ENCODE measurements at places on chromosomes 5 and 9. TPM values are rescaled to one million over a fixed set of nuclear protein-coding genes. Genes with fewer than 3 reads are reported as not detected.
A peak's percentile ranks its signal among the peaks of the same experiment; 100 is the strongest.

ANKS6 gene
- total RNA-seq, result 14.2 TPM

DNA sequence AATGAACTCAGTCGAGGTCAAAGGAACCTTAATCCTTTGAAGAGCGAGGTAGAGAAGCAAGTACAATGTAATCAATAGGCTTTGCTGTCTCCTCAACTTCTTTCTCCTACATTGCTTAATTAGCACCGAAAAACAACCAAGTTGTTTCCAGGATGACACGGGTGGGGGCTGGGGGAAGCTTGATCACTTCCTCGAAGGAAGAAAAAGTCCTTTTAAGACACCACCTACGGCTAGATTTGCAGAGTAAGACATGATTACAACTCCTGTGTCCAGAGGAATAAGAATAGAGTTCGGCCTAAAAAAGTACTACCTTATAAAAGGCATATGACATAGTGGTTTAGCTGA, 811 bp upstream of the ARRDC3 start:
- DNase-seq, result peak; percentile 49

BRINP1 gene
- total RNA-seq, result 0.20 TPM

DNA sequence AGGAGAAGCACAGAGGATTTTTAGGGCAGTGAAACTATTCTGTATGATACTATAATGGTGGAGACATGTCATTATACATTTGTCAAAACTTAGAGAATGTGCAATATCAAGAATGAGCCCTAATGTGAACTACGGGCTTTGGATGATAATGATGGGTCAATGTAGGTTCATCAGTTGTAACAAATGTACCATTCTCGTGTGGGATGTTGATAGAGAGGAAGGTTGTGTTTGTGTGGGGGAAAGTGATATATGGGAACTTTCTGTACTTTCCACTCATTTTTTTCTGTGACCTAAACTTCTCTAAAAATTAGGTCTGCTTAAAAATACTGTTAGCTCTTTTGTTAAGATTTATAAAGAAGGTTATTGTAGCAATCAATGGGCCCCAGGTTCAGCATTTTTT, 138.9 kb downstream of the SPATA31D1 start:
- DNase-seq, result no peak

DNA sequence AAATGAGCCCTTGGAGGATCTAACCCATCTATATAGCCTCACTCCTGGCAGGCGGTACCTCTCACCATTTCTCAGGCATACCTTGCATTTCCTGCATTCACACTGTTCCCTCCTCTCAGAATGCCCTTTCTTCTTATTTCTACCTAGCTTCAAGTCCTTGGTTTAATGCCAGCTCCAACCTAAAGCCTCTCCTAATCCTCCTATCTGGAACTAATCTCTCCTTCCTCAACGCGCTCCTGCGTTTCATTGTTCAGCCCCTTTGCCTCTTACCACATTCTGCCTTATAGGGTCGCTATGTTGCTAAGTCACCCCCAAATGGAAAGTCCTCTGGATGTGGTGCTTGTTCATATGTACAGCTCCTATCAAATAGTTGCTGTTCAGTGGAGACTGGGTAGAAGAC, 288.5 kb upstream of the TUT7 start:
- no peak for DNase-seq

DNA sequence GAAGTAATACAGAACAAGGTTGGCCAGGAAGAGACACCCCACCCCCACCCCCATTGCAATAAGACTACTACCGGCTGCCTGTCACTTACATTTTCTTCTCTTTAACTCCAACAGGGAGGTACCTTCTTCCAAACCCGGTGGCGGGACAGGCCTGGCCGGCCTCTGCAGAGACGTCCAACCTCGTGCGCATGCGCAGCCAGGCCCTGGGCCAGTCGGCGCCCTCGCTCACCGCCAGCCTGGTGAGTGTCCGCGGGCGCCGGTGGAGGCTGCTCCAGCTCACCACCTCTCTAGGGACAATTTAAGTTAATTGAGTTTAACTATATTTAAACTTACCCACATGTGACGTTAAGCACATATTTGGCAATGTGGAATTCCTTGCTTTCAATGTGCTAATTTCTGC, 192.4 kb downstream of the MAST4 start:
- DNase-seq, result no peak

GRCh38 chr9:27847818-27848217, 274.5 kb upstream of the C9orf72 start:
- no peak for DNase-seq

GRCh38 chr5:9454012-9454481, 91.8 kb downstream of the SEMA5A start:
- peak; percentile 88 for DNase-seq

- peak; percentile 86 for DNase-seq
These were observed 90.0 kb downstream of the ARRDC3 start for GRCh38 chr5:91293131-91293530.

- peak; percentile 42 for DNase-seq
These were observed 339.8 kb downstream of the AGTPBP1 start for GRCh38 chr9:85401998-85402397.

GPX3 gene
- 68.5 TPM for total RNA-seq

- no peak for DNase-seq
These were observed 133.9 kb downstream of the PLK2 start for GRCh38 chr5:58326022-58326421.

DNA sequence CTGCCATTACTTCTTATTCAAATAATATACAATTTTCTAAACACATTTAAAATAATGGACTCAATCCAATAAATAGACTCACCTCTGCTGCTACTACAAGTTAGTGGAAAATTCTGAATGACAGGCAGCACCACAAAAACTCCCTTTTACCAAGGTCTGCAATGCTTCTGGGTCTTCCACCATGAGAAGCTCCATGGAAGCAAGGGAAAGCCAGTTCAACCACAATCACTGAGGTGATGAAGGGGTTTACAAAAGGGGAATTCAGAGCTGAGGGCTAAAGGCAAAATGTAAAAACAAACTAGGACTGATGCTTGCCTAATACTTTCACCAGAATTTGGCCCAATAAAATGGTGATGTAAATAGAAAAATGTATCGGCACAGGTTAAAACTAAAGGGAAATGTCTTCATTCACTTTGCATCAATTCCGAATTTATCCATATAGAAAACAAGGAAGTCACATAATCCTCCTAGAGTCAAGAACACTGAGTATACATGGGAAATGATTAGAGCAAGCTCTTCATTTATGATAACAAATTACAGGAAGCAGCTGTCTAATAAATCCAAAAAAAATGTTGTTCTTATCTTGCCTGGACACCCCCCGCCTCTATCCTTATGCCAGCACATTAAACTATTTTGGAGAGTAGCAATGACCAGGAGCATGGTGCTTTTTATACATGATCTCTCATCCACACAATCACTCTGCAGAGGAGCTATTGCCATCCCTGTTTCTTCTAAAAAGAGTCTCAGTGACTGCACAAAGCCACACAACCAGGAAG, 66.3 kb upstream of the NFIB start:
- no peak for DNase-seq

GRCh38 chr9:101711330-101711941, 27.0 kb downstream of the GRIN3A start:
- peak; percentile 3 for DNase-seq

- no peak for DNase-seq
These were observed 37.0 kb upstream of the OSMR start for GRCh38 chr5:38808666-38809343.

GRCh38 chr9:87562062-87562461, 64.4 kb downstream of the DAPK1 start:
- no peak for DNase-seq

DNA sequence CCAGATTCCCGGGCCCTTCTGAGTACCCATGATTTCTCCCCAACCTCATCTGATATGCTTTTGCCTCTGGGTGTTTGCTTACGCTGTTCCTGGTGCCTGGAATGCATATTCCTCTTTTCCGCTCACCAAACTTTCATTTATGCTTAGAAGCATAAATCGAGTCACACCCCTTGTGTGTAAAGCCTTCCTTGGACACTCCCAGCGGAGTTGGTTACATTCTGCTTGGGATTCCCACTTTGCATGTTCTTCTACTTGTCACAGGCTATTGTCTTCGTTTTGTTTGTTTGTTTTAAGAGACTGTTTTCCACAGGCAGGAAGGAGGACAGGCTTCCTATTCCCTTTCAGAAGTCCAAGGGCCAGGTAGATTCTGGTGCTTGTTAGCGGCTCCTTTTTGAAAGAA, 76.5 kb downstream of the SEC61B start:
- no peak for DNase-seq

- no peak for DNase-seq
These were observed 48.9 kb upstream of the RNF130 start for GRCh38 chr5:180120237-180121101.

- peak; percentile 54 for DNase-seq
These were observed 2.8 kb downstream of the MGAT4B start for GRCh38 chr5:179803651-179804554.

DNA sequence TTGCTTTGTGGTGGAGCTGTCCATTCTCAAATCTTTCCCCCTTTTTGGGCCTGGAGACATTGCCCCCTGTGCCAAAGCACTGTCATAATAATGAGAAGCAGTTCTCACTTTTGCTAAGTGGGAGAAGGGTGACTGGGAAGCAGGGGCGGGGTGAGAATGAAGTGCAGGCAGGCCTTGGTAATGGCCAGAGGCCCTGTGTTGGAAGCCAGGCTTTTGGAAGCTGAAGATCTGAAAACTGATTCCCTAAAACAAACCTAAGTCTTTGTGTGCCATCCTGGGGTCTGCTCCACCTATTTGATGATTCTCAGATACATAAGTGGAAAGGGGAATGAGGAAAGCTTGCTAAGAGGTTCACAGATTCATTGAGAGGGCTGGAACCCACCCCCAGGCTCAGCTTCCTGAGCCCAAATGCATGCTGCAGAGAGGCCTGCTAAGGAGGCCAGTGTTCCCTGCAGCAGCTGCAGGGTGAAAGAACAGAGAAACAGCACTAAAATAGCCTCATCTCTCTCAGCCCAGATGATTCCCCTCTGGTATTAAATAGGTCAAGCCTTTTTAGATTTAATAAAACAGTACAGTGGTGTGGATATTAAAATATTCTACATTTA, 75.0 kb downstream of the NSG2 start:
- no peak for DNase-seq

FAM221B gene
- total RNA-seq, result not detected

BOD1 gene
- 94.7 TPM for total RNA-seq

DNA sequence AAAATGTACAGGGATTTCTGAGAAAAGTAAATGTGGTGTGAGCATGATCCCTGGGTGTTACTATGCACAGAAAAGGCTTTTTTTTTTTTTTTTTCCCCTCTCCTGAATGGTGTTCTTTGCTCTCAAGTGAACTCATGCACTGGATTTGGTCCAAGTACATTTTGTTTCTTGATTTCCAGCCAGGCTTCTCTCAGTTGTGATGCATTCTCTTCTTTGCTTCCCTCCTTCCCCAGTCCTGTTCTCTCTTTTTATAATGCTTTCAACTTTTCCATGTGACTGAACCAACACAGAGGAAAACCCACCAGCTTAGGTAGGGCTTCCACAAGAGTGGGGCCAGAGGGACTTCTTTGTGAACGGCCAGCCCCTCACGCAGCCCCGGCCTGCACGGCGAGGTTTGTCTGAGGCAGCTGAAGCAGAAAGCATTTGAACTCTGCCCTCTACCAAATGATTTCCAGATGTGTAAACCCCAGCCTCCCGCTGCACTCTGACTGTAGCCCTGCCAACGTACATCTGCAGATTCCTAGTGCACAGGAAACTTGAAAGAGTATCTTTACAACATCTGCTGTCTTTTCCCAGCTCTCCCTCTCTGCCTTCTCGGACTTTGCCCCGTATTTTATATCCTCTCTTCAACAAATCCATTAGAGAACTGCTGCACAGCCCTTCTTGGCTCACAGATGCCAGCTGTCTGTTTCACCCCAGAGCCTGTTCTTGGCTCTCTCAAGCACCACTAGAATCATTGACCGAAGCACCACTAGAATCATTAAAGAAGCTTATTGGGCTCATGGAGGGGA, 71.8 kb upstream of the CD180 start:
- DNase-seq, result peak; percentile 80

GRCh38 chr9:29319736-29320513, 1746.6 kb upstream of the C9orf72 start:
- no peak for DNase-seq

SLC6A7 gene
- total RNA-seq, result not detected

DNA sequence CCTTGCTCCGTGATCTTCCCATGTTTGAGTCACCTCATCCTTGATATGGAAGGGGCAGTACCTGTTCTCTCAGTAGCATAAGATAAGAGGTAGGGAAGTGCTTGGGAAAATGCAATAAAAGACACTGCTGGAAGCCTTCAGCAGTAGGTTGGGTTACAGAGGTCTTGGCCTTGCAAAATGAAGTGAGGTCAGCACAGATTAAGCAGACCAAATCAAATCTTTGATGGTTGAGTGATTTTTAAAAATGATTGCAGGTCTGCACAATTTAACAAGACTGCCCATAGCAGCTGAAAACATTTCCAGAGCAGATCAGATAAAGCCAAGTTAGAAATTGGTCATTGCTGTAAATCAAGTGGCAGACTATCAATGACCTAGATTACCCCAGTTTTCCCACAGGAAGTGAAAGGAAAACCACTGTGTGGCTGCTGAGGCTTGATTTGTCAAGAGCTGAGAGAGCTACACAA, 32.9 kb downstream of the PALM2AKAP2 start:
- peak; percentile 94 for DNase-seq

DNA sequence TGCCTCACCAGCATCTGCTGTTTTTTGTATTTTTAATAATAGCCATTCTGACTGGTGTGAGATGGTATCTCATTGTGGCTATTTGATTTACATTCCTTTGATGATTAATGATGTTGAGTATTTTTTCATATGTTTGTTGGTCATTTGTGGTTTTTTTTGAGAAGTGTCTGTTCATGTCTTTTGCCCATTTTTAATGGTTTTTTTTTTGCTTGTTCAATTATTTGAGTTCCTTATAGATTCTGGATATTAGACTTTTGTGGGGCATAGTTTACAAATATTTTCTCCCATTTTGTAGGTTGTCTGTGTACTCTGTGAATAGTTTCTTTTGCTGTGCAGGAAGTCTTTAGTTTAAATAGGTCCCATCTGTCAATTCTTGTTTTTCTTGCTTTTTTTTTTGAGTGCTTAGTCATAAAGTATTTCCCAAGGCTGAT, 148.1 kb downstream of the NPR3 start:
- peak; percentile 75 for DNase-seq

FOXD4 gene
- 0.05 TPM for total RNA-seq

- no peak for DNase-seq
These were observed 26.1 kb downstream of the TIMD4 start for GRCh38 chr5:156936972-156937371.

DNA sequence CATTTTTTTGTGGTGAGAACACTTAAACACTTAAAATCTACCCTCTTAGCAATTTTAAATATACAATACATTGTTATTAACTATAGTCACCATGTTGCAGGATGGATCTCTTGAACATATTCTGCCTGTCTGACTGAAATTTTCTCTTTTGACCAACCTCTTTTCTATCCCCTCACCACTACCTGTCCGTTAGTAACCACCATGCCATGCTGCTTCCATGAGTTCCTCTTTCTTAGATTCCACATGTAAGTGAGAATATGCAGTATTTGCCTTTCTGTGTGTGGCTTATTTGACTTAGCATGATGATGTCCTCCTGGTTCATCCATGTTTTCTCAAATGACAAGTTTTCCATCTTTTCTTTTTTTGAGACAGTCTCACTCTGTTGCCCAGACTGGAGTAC, 48.5 kb upstream of the NAA35 start:
- no peak for DNase-seq

CNTNAP3B gene
- 0.62 TPM for total RNA-seq

LHX6 gene
- 0.05 TPM for total RNA-seq

TMEM174 gene
- total RNA-seq, result not detected

GRCh38 chr5:80976985-80977384, 16.8 kb downstream of the RASGRF2 start:
- peak; percentile 59 for DNase-seq

Measured in M059J (cell line).